ENCODE measurements at places on chromosomes 7 and 10. TPM values are rescaled to one million over a fixed set of nuclear protein-coding genes. Genes with fewer than 3 reads are reported as not detected.

Gene CALML3
- not detected for total RNA-seq

DNA sequence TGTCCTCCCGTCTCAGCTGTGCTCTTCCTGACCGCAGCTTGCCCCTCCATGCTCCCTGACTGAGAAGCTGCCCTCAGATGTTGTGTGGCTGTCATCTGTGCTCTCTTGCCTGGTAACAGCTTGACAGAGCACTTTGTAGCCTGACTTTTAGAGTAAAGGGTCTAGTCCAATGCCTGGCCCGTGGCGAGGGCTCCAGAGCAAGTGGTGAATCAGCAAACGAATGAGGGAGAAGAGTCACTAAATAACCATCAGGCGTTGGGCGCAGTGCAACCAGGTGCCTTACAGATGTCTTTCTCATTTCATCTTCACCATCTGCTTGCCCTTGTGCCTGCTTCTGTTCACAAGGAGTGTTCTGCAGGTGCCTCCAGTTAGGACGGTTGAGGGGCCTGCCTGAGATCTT, 45.6 kb downstream of the MKI67 start:
- no peak for DNase-seq

DNA sequence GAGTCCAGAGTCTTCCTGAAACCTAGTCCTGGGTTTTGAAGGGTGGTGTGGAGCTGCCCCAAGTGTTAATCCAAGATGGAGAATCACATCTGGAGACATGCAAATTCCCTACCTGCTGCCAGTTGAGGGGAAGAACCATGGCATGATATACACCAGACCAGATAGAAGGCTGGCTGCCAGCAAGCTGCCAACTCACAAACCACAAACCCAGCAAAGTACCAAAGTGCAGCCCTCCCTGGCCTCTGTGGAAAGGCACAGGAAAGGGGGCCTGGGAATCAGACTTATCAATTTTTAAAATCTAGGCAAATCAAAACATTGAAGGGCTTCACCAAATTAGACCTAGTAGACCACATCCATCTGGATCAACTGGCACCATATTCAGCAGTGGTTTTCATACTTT, 157.0 kb downstream of the TMEM26 start:
- DNase-seq, result no peak

- no peak for DNase-seq
These were observed 62.3 kb downstream of the TMEM26 start for GRCh38 chr10:61390851-61391250.

GRCh38 chr10:85719408-85719807, 647.2 kb downstream of the GRID1 start:
- no peak for DNase-seq
